ENCODE measurements at places on chromosomes 7 and 10.
A peak's percentile ranks its signal among the peaks of the same experiment; 100 is the strongest.

GRCh38 chr10:74227697-74228424 lies 76.8 kb downstream of the ADK start:
- DNase-seq: no peak

GRCh38 chr7:67371429-67372305 lies 375.0 kb downstream of the TYW1 start:
- DNase-seq: peak; percentile 89

- DNase-seq: no peak
These were observed 50.5 kb upstream of the BMPER start for GRCh38 chr7:33854801-33855350.

- DNase-seq: peak; percentile 29
These were observed 101.8 kb downstream of the EGFR start for GRCh38 chr7:55120501-55121198.

GRCh38 chr10:63057509-63057908 lies 75.6 kb upstream of the NRBF2 start:
- DNase-seq: no peak

GRCh38 chr10:108586424-108586823 lies 1336.9 kb downstream of the XPNPEP1 start:
- DNase-seq: no peak

DNA sequence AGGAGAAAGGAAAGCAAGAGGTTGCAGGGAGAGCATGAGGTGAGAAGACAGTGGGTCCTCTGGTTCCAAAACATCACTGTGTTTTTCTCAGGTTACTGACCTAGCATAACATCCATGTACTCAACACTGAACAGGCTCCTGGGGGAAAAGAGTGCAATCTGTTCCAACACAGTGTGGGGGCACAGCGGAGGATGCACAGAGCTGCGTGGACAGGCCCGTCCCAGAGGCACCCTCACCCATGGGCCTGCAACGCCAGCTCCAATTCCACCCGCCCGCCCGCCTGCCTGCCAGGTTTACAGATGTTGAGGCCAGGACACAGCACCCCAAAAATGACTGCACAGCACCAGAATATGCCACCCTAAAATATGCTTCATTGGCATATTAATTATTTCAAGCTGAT lies 26.9 kb upstream of the FKBP9 start:
- DNase-seq: no peak

DNA sequence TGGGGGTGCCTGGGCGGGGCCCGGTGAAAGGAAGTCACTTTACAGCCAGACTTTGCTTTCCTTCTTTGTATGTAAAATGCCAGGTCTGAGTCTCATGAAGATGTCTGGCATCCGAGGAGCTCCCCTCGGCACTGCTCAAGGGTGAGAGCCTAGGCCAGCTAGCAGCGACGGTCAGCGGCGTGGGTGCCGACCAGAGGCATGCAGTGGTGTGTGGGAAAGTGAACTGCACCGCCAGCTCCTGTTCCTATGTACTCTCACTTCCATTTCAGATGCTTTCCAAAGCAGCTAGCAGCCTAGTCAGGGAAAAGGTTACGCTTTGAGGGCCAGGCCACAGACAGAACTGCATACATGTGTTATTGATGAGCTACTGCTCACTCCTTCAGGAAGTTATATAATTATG lies 172.8 kb downstream of the ZMYND11 start:
- DNase-seq: no peak

- DNase-seq: no peak
These were observed 109.3 kb downstream of the UBE2H start for GRCh38 chr7:129843365-129843898.

DNA sequence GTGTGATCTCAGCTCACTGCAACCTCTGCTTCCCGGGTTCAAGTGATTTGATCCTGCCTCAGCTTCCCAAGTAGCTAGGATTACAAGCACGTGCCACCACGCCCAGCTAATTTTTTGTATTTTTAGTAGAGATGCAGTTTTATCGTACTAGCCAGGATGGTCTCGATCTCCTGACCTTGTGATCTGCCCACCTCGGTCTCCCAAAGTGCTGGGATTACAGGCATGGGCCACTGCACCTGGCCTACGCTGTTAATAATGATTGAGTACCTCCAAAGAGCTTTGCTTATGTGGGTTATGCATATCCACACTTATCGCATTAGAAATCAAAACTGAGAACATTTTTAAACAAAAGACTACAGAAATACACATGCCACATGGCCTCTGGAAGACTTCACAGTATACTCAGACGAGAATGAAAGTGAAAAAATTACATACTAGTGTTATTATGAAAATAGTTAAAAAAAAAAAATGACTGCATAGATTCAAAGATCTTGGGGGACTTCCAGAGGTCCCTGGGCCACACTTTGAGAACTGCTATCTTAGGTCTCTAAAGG lies 25.4 kb downstream of the RPP38 start:
- no peak for DNase-seq

GRCh38 chr10:3054183-3054850 lies 13.0 kb upstream of the PFKP start:
- no peak for DNase-seq

DNA sequence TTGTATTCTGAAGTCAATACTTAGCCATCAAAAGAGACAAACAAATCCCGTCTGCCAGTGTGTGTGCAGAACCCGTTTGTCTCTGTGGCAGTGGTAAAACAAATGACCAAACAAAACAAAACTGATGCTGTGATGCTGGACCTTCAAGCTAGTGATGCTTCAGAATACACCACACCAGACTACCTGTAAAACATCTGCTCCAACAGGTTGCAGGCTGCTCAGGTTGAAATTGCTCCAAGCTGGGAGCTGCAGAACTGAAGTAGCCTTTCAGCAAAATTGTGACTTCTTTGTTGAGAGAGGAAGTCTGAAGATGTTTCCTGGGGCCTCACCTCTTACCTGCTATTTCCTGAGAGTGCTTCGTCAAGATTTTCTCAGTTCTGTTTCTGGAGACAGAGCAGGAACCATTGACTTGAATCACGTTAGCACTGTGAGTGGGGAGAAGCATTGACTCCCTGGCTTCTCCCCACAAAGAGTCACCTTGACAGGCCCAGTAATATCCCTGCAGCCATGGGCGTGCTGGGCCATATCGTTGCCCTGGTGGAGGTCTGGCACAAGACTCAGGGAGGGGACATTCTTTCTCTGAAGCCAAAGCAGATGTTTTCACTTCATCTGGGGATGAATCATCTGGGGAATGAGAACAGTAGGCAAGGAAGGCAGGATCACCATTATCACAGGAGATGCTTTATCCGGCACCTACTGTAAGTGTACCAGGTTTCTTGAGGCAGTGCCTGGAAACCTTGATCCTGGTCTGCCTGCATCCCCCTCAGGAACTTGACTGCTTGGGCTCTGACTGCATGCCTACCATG lies 80.2 kb downstream of the RBM20 start:
- DNase-seq: no peak

DNA sequence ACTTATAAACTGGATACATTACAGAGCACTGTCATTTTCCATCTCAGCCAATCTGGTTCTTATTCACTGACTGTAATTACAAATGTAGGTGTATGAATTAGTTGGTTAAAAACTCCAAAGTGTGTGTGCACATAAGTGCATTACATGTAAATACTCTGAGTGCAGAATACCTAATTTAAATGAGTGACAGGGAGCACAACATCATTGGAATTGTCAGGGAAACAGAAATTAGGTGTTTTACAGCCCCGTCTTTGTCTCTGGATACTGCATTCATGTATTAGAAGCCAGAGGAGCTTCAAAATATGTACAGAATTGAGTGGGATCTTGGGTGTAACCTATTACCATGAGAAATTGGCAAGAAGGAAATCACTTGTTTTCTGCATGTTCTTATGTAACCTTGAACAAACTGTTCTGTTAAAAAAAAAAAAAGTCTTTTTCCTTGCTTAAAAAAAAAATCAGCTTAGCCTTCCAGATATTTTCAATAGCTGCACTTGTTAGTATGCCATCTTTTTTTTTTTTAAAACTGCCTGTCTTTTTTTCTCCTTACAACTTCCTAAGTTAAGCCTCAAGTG lies 31.1 kb downstream of the CELF2 start:
- no peak for DNase-seq

DNA sequence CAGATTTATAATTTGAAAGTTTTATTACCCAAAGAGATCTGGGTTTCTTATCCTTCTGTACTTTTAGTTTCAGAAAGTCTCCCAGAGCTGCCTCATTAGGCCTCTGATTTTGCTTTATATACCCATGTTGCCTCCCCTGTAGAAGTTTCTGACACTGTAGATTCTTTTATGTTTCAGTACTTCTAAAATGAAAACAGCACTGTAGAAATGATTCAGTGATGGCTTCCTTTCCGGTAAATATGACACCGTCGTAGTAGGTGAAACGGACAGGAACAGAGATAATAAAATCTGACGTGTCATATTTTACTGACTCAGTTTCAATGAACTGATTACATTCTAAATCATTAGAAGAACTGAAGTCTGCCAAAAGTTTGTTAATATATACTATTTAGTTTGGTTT lies 272.7 kb downstream of the TWIST1 start:
- no peak for DNase-seq

DNA sequence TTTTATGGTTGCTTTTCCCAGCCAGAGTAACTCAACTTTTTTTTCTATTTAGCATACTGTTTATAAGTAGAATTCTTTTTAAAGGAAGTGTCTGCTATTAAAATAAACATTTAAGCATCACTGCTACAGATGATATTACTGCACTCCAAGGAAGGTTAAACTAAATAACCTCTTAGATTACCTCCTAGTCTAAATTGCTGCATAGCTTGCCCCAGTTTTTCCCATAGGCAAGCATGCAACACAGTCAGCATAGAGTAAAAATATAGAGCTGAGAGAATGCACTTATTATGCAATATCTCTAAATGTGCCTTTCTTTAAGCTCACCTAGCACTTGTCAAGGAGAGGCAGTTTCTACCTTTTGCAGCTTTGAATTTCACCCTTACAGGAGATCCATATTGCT lies 1392.4 kb upstream of the CELF2 start:
- DNase-seq: no peak

DNA sequence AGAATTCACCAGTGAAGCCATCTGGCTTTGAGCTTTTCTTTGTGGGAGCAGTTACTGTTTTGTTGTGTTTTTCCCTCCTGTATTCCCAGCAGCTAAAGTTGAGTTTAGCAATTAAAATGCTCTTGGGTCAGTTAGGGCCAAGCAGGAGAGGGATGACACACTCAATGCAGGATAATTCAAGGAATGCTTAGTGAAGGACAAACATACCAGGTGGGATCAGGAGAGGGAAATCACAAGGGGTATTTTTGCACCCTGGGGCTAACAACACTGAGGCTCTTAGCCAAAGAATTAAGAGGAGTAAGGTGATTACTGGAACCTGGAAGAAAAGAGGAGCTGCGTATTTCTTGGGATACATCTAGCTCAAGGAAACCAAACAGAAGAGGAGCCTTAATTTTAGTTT lies 82.4 kb upstream of the KCND2 start:
- DNase-seq: no peak

DNA sequence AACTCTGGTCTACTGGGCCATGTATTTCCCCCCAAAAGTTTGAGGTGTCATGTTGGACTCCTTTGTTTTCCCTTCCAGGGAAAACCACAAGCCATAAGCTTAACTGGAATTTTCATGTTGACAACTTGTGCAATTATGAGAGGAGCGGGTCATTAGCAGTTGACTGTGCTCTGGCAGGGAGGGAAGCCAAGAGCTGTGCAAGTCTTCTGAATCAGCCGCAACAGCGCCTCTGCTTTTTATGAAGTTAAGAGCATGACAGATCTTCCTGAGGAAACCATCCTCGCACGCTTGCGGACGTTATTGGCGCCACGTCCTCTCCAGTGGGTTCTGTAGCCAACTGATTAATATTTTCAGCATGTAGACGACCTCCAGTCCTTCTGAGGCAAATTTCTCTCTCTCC lies 148.7 kb upstream of the MKI67 start:
- no peak for DNase-seq

GRCh38 chr7:48427671-48428070 lies 256.4 kb downstream of the ABCA13 start:
- DNase-seq: no peak

GRCh38 chr7:123557016-123557397 lies 611 bp downstream of the NDUFA5 start:
- DNase-seq: no peak

GRCh38 chr10:17548770-17549169 lies 68.4 kb downstream of the HACD1 start:
- no peak for DNase-seq

DNA sequence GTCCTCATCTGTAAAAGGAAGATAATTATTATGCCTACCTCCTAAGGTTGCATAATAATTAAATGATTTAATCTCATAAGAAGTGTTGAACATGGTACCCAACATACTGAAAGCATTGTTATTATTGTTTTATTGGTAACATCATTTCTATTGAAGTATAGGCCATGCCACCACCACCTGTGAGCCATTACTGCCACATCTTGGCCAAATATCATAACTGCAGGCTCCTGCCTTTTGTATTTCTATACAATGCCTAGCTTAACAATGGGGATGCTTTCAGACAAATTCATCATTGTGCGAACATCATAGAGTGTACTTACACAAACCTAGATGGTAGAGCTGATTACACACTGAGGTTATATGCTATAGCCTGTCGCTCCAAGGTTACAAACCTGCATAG lies 61.1 kb upstream of the NPSR1 start:
- no peak for DNase-seq

- no peak for DNase-seq
These were observed 573.0 kb upstream of the PCDH15 start for GRCh38 chr10:55374060-55374459.

- DNase-seq: no peak
These were observed 61.7 kb downstream of the CSGALNACT2 start for GRCh38 chr10:43199684-43200537.

DNA sequence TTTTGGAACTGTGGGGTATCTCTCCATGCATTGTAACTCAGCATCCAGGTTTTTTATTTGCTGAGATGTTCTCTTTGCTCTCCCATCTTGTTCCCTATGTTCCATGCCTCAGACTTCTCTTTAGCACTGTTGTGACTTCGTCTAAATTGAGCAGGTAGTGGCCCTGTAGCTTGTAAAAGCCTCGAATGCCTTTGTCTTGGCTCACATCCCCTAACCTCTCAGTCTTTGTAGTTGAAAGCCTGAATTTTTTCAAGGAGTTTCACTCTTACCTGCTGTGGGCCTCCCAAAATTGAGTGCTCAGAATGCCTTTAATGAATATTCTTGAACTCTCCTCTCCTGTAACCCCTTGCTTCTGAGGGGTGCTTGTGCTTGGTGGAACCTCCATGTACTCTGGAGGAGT lies 1137.3 kb downstream of the REEP3 start:
- DNase-seq: no peak

- no peak for DNase-seq
These were observed 178.9 kb downstream of the STK31 start for GRCh38 chr7:23888958-23889357.

DNA sequence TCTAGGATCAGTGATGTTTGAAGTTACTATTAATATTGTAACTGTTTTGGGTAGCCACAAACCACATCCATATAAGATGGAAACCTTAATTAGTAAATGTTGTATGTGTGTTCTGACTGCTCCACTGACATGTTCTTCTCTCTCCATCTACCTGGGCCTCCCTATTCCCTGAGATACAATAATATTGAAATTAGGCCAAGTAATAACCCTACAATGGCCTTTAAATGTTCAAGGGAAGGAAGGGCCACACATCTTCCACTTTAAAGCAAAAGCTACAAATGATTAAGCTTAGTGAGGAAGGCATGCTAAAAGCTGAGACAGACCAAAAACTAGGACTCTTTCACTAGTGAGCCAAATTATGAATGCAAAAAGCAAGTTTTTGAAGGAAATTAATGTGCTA lies 176.4 kb upstream of the ANK3 start:
- DNase-seq: no peak
